GM23338 (cell line): ENCODE measurements at places on chromosomes 2 and 18.

GRCh38 chr2:100891906-100892642 lies 72.1 kb downstream of the NPAS2 start:
- no peak overlapping the region for H3K27ac ChIP-seq
- peaks cover 4% of the 10 kb centered on the region; the same call in 1 of the 2 replicates for H3K4me1 ChIP-seq
- DNase-seq: no peak
- H3K27me3 ChIP-seq: 0 out of 2 replicates have a peak, but pooled peaks cover 4% of the 10 kb centered on the region

- H3K27ac ChIP-seq: no peak overlapping the region
- H3K36me3 ChIP-seq: no peaks in the 10 kb centered on the region
- no peak overlapping the region for H3K4me3 ChIP-seq
- 0 out of 2 replicates have a peak, but pooled peaks cover 5% of the 10 kb centered on the region for H3K4me1 ChIP-seq
- DNase-seq: no peak
- no peaks in the 10 kb centered on the region for H3K27me3 ChIP-seq
Measured at GRCh38 chr2:109472331-109472959, 141.3 kb downstream of the SEPTIN10 start.

- H3K4me3 ChIP-seq: peak overlapping the region; percentile 78
- H3K4me1 ChIP-seq: no peaks in the 10 kb centered on the region
- peak overlapping the region; percentile 97; the same call in 1 of the 2 replicates for H3K27ac ChIP-seq
- DNase-seq: peak; percentile 16
- no peaks in the 10 kb centered on the region for H3K36me3 ChIP-seq
- H3K27me3 ChIP-seq: no peaks in the 10 kb centered on the region
Measured at GRCh38 chr2:177553176-177553884, 160.8 kb downstream of the AGPS start.

DNA sequence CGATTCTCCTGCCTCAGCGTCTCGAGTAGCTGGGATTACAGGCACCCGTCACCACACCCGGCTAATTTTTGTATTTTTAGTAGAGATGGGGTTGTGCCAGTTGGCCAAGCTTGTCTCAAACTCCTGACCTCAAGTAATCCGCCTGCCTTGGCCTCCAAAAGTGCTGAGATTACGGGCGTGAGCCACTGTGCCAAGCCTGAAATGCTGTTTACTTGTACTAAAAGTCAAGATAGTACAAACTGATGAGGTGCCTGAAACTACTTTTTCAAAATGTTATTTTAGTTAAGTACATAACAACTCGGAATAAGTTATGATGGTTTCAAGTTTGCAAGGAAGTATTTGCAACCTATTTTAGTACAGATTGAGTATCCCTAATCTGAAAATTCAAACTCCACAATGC lies 85.7 kb downstream of the CEP192 start:
- DNase-seq: no peak
- H3K4me3 ChIP-seq: no peak overlapping the region

- H3K4me3 ChIP-seq: no peak overlapping the region
- H3K27me3 ChIP-seq: no peaks in the 10 kb centered on the region
- H3K27ac ChIP-seq: no peak overlapping the region
- no peaks in the 10 kb centered on the region for H3K36me3 ChIP-seq
- peaks cover 14% of the 10 kb centered on the region for H3K4me1 ChIP-seq
Measured at GRCh38 chr18:3667255-3668137, 217.5 kb downstream of the TGIF1 start.

GRCh38 chr2:139864821-139865302 lies 1084.7 kb upstream of the NXPH2 start:
- DNase-seq: no peak
- no peak overlapping the region for H3K27ac ChIP-seq

GRCh38 chr2:173347305-173348168 lies 7.1 kb upstream of the CDCA7 start:
- H3K27ac ChIP-seq: no peak overlapping the region
- no peak for DNase-seq
- no peaks in the 10 kb centered on the region; the same call in 1 of the 2 replicates for H3K36me3 ChIP-seq
- no peaks in the 10 kb centered on the region; the same call in 1 of the 2 replicates for H3K4me1 ChIP-seq
- no peak overlapping the region for H3K4me3 ChIP-seq

GRCh38 chr18:28863396-28863795 lies 686.5 kb upstream of the CDH2 start:
- H3K36me3 ChIP-seq: no peaks in the 10 kb centered on the region
- no peaks in the 10 kb centered on the region for H3K4me1 ChIP-seq
- no peak overlapping the region for H3K4me3 ChIP-seq
- no peak overlapping the region for H3K27ac ChIP-seq

DNA sequence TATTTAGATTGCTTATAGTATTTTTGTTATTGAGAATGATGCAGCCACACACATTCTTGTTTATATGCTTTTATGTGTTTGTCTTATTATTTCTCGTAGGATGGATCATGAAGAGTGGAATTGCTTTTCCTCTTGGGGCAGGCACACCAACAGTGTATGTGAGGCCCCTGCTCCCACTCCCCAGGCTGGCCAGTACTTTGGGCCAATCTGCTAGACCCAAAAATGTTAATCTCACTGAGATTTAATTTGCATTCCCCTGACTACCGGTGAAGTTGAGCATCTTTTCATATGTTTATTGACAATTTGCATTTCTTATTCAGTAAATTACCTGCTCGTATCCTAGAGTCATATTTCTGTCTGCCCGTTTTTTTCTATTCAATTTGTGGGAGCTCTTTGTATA lies 4.7 kb upstream of the MYCN start:
- no peak for DNase-seq
- H3K4me3 ChIP-seq: no peak overlapping the region; the same call in 1 of the 2 replicates
- H3K27me3 ChIP-seq: no peaks in the 10 kb centered on the region

GRCh38 chr2:175431101-175431946 lies 249.8 kb upstream of the ATP5MC3 start:
- no peak overlapping the region for H3K27ac ChIP-seq
- DNase-seq: no peak
- H3K36me3 ChIP-seq: no peaks in the 10 kb centered on the region
- peaks cover 5% of the 10 kb centered on the region for H3K4me1 ChIP-seq
- no peak overlapping the region for H3K4me3 ChIP-seq
- H3K27me3 ChIP-seq: no peaks in the 10 kb centered on the region

DNA sequence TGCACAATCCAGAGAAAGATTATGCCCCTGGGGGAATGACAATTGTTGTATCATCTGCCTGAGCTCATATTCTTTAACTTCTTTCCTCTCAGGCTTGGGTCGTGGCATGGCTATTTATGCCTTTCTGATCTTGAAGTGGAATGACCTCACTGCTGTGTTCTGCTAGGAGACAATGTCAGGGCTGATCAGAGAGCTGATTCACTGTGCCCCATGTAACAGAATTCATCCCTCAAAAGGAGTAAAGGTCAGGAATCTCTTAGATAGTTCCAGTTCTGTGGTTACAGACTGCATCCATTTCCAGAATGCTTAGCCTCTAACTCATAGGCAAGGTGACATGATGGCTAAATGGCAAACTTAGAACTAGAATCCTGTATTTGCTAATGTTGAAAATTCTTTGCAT lies 511.7 kb upstream of the CNTNAP5 start:
- DNase-seq: no peak
- H3K27me3 ChIP-seq: no peaks in the 10 kb centered on the region
- H3K36me3 ChIP-seq: no peaks in the 10 kb centered on the region
- peaks cover 15% of the 10 kb centered on the region for H3K4me1 ChIP-seq
- H3K4me3 ChIP-seq: no peak overlapping the region
- no peak overlapping the region for H3K27ac ChIP-seq

DNA sequence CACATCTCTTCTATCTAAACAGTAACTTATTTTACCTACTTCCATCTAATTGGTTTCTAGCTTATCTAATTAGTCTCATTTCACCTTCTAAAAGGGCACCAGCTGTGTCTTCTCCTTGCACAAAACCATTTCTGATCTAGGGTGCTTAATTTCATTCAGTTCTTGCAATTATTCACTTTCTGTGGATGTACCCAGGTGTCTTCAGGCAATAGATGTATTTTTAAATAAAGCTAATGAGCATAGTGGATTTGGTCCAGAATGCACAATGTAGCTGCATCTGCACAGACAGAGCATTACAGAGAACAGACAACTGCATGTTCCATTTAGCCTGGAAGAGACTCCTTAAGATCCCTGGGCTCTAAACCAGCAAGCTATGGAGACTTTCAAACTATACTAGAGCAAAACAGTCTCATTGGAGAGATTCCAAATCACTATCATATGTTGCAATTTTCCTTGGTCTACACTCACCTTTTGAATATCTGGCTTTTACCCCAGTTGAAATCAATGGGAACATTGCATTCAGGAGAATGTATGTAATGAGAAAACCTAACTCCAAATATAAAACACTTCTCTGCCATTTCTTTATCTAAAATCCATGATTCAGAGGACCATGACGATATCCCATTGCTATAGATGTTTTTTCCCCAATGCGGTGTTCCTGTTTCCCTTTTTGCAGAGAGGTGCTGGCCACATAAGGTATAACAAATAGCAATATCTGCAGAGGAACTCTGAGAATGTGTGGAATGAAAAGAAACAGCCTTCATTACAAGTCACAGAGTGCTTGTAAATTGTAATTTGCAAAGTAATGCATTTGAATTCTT lies 3.5 kb upstream of the RFX8 start:
- no peaks in the 10 kb centered on the region for H3K36me3 ChIP-seq
- peak; percentile 46 for DNase-seq
- 0 out of 2 replicates have a peak, but pooled peaks cover 3% of the 10 kb centered on the region for H3K27me3 ChIP-seq
- no peak overlapping the region for H3K4me3 ChIP-seq
- peak overlapping the region; percentile 53 for H3K27ac ChIP-seq

DNA sequence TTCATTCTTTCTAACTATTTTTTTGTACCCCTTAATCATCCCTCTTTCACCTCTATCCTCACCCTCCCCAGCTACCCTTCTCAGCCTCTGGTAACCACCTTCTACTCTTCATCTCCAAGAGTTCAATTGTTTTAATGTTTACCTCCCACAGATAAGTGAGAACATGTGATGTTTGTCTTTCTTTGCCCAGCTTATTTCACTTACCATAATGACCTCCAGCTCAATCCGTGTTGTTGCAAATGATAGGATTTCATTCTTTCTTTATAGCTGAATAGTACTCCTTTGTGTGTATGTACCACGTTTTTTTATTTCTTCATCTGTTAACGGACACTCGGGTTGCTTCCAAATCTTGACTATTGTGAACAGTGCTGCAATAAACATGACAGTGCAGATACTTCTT lies 22.1 kb upstream of the TMEM37 start:
- no peak overlapping the region for H3K27ac ChIP-seq
- no peak overlapping the region for H3K4me3 ChIP-seq
- no peak for DNase-seq
- no peaks in the 10 kb centered on the region for H3K36me3 ChIP-seq
- H3K4me1 ChIP-seq: no peaks in the 10 kb centered on the region

- no peak overlapping the region for H3K4me3 ChIP-seq
- H3K4me1 ChIP-seq: no peaks in the 10 kb centered on the region
- no peaks in the 10 kb centered on the region for H3K36me3 ChIP-seq
- H3K27me3 ChIP-seq: no peaks in the 10 kb centered on the region
Measured at GRCh38 chr2:33336036-33336625, 140.3 kb upstream of the RASGRP3 start.

- H3K36me3 ChIP-seq: 0 out of 2 replicates have a peak, but pooled peaks cover 4% of the 10 kb centered on the region
- H3K27ac ChIP-seq: no peak overlapping the region
- no peak overlapping the region for H3K4me3 ChIP-seq
- H3K27me3 ChIP-seq: no peaks in the 10 kb centered on the region
- no peak for DNase-seq
- peaks cover 12% of the 10 kb centered on the region for H3K4me1 ChIP-seq
Measured at GRCh38 chr2:148880636-148881035, 5.6 kb downstream of the KIF5C start.

GRCh38 chr18:57527556-57528229 lies 58.8 kb downstream of the FECH start:
- no peaks in the 10 kb centered on the region for H3K27me3 ChIP-seq
- no peaks in the 10 kb centered on the region for H3K36me3 ChIP-seq
- H3K27ac ChIP-seq: no peak overlapping the region
- DNase-seq: no peak

GRCh38 chr18:24778810-24779418 lies 318.5 kb downstream of the HRH4 start:
- no peaks in the 10 kb centered on the region for H3K36me3 ChIP-seq
- no peak overlapping the region for H3K27ac ChIP-seq
- no peaks in the 10 kb centered on the region for H3K27me3 ChIP-seq
- no peak for DNase-seq
- H3K4me3 ChIP-seq: no peak overlapping the region
- H3K4me1 ChIP-seq: 0 out of 2 replicates have a peak, but pooled peaks cover 7% of the 10 kb centered on the region

DNA sequence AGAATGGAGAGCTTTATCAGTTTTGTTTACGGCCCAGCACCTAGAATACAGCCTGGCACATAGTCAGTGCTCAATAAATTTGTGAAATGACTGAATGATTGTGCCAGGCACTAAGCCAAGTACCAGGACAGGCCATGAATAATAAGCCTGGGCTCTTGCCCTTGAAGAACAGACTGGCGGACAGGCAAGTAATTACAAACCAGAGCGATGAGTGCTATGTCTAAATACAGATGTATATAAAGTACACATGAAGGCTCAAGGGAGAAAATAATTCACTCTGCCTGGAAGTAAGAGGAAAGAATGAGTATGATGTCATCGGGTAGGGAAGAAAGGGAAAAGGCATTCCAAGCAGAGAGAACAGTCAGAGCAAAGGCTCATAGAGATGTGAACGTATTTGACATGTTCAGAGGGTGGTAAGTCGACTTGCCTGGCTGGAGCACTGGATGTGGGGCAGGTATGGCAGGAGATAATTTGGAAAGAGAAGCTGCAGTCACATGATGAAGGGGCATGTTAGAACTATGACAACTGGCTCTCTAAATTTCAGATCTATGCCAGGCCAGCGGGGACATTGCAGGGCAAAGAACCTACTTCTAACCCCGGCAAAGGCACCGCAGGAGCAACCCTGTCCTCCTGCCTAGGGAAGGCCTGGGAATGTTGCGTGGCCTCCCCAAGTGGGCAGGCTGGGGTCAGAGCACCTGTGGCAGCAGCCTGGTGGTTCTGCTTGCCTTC lies 119.1 kb upstream of the STPG4 start:
- no peaks in the 10 kb centered on the region for H3K27me3 ChIP-seq
- no peak overlapping the region for H3K4me3 ChIP-seq
- H3K27ac ChIP-seq: no peak overlapping the region
- no peaks in the 10 kb centered on the region for H3K36me3 ChIP-seq
- no peak for DNase-seq
